ENCODE measurements at places on chromosomes 13 and 19. TPM values are rescaled to one million over a fixed set of nuclear protein-coding genes. Genes with fewer than 3 reads are reported as not detected.
A peak's percentile ranks its signal among the peaks of the same experiment; 100 is the strongest.

DNA sequence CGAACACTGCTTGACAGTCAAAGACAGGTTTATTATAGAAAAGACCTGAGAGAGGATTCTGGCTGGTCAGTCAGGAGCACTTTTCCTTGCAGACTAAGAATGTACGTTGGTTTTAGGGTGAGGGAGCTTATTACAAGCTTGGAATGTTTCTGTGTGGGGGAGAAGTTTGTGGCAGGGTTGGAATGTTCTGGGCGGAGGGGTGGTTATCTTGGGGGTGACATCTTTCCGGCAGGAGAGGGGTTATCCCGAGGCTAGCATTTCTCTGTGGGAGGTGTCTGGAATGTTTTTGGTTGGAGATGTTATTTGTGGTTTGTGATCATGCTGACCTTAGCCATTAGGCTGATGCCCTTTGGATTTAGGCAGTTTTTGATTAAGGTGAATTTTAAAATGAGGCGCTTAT lies 61.8 kb downstream of the ZNF136 start:
- DNase-seq = no peak

DNA sequence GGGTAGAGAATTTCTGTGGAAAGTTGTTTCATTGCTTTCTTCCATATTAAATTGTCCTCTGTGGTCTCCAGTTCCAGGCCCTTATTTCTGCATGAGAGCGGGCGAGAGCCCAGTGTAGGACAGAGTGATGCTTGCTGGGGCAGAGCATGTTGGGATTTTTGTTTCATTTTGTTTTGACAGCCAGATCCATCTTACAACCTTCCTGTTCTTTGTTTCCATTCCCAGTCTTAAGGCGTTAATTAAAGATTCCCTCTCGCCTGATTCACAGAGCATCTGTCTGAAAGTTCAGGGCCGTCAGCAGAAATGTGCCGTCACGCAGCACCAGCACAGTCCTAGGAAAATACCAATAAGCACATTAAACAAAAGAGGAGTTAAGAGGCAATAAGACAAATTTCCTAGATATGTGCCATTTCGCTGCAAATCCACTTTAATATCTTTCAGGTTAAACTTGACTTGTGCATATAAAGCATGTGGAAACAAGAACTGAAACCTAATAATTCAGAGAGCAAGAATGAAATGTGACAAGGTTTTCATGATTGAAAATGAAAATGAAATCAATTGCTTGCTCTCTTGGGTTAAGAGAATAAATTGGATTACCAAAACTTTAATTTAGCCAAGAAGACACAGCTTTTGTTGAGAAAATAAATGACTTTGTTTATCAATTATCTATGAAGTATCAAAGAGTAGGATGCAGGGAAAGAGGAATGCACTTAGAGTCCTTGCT lies 210.7 kb upstream of the SLC10A2 start:
- DNase-seq = no peak

GRCh38 chr19:34838753-34839431 lies 65.9 kb upstream of the ZNF599 start:
- peak; percentile 39 for DNase-seq

DNA sequence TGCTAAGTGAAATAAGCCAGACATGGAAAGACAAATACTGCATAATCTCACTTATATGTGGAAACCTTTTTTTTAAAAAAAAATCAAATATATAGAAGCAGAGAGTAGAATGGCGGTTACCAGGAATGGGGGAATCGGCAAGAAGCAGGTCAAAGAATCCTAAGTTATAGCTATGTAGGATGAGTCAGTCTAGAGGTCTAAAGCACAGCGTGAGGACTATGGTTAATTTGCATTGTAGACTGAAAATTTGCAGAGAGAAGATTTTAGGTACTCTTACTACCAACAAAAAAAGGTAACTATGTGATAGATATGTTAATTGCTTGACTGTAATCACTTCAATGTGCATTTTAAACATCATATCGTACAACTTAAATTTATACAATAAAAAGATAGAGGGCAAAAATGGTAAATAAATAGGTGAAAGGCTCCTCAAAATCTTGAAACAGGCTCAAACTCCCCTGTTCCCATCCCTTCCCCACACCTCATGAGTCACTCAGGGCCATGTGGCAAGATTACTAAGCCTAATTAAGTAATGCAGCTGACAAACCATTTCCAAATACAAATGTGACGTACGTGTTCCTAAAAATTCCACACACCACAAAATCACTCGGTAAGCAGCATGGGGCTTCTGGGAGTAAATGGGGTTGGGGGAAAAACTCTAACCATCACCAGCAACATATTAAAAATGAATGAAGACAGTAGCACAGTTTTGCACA lies 159.0 kb downstream of the USP12 start:
- DNase-seq = no peak

GRCh38 chr13:52949742-52950141 lies 78.9 kb upstream of the OLFM4 start:
- DNase-seq = no peak

DNA sequence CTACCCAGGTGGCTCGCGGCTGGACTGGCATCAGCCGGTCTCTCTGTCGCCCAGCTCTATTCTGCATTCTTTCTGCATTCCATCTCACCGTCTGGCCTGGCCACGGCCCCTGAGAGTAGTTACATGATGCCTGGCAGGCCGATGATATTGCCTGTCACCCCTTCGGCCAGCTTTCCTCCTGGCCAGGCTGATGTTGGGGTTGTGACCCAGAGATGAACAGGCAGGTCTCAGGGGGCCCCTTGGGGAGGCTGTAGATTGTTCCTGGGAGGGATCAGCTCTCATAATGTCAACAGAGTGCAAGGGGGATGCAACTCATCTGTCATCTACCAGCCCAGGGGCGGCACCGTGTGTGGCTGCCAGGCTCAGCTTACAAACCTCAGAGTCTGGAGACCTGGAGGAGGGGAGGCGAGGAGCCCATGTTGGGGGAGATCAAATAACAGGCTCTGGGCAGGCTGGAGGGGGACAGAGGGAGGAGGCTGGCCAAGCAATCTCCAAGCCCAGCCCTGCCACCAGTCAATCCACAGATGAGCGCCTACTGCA lies 13.6 kb upstream of the FBXO17 start:
- no peak for DNase-seq

GRCh38 chr19:1273263-1274041 lies 1.9 kb upstream of the FAM174C start:
- no peak for DNase-seq

GRCh38 chr13:54367639-54368271 lies 1339.1 kb downstream of the OLFM4 start:
- DNase-seq = no peak

DNA sequence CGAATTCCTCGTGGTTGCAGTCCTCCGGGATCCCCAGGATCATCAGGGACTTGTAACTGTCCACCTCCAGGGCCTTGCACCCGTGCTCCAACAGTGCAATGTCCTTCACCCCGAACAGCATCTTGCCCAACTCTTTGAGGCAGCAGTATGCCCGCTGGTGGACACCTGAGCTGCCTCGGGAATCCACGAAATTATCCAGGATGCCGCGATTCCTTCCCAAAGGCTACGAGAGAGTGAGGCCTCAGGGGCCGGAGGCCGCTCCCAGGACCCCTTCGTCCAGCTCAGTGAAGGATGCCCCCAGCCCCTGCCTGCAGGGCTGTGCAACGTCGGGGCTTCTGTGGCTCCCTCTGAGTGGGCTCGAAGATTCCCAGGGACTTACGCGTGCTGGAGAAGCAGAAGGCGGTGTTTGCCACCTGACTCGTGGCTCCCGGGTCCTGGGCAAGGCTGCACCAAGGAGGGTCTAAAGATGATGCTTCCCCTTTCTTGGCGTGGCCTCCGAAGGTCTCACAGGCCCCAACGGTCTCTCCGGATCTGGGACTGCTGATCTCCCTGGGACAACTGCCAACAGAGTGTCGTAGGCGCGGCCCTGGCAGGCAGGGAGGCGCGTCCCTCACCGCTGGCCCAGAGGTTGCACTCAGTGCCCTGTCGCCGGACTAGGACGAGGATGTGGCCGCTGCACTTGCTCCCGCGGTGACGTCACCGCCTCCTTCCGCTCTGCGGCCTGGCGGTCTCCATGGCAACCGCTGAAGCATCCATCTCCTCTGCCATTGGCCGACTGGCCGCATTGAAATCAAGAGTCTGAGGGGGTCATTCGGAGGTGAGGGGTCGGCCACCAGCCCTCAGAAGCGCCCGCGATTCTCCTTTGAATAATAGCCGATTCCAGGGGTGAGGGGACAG lies at the start of gene PNMA8C:
Gene PNMA8C (minus strand): TSS at position 698 of the 897 bp plus-strand sequence. CDS start 577 bp downstream, at position 121.
- peak; percentile 72 for DNase-seq

Gene CLASRP
- total RNA-seq = 98.4 TPM

Gene KRTDAP
- total RNA-seq = not detected

Measured in activated CD4-positive, alpha-beta memory T cell treated with anti-CD3 and anti-CD28 coated beads for 36 hours (primary cell).